ENCODE measurements at places on chromosomes 12 and 14. TPM values are rescaled to one million over a fixed set of nuclear protein-coding genes. Genes with fewer than 3 reads are reported as not detected.
A peak's percentile ranks its signal among the peaks of the same experiment; 100 is the strongest.

DNA sequence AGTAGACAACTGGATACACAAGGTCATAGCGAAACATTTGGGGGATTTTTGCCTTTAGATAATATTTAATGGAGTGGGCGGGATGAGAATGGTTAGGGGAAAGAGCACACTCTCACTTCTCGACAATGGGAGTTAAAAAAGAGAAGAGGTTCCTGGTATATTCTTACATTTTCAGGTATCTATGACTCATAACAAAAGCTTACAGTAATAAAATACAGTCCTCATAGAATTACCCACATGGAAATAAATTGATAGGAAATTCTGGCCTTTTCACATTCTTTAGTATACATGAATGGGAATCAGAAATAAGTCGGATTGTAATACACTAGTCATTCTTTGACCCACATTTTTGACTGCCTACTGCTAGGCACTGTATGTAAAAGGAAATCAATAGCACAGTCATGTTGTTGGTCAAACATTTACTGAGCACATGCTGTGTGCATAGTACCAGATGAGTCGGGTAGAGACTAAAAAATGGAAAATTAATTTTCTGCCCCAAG lies 8.2 kb upstream of the CRADD start:
- no peaks in the 10 kb centered on the region for H3K4me1 ChIP-seq
- H3K27ac ChIP-seq = no peak overlapping the region
- H3K27me3 ChIP-seq = no peaks in the 10 kb centered on the region
- H3K4me3 ChIP-seq = no peak overlapping the region

DNA sequence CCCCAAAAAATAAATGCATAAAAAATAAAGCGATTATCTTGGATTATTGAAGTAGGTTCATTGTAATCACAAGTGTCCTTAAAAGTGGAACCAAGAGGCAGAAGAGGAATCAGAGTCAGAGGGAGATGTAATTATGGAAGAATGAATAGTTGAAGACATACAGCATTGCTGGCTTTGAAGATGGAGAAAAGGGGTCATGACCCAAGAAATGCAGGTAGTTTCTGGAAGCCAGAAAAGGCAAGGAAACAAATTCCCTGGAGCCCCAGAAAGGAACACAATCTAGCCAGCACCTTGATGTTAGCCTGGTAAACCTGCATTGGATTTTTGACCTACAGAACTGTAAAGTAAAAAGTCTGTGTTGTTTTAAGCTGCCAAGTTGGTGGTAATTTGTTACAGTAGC lies 57.5 kb upstream of the PTGR2 start:
- peaks cover 26% of the 10 kb centered on the region for H3K4me1 ChIP-seq
- DNase-seq = no peak
- no peaks in the 10 kb centered on the region for H3K27me3 ChIP-seq
- H3K27ac ChIP-seq = peak overlapping the region; percentile 79

- H3K36me3 ChIP-seq = no peaks in the 10 kb centered on the region
- H3K4me1 ChIP-seq = peaks cover 13% of the 10 kb centered on the region
- no peak overlapping the region for H3K4me3 ChIP-seq
- H3K27me3 ChIP-seq = no peaks in the 10 kb centered on the region
Measured at GRCh38 chr12:13101821-13102375, 1.6 kb downstream of the GSG1 start.

- DNase-seq = no peak
- no peaks in the 10 kb centered on the region for H3K4me1 ChIP-seq
- H3K27ac ChIP-seq = no peak overlapping the region
- no peaks in the 10 kb centered on the region for H3K36me3 ChIP-seq
- H3K27me3 ChIP-seq = no peaks in the 10 kb centered on the region
Measured at GRCh38 chr12:64680235-64680634, 69.9 kb downstream of the RASSF3 start.

DNA sequence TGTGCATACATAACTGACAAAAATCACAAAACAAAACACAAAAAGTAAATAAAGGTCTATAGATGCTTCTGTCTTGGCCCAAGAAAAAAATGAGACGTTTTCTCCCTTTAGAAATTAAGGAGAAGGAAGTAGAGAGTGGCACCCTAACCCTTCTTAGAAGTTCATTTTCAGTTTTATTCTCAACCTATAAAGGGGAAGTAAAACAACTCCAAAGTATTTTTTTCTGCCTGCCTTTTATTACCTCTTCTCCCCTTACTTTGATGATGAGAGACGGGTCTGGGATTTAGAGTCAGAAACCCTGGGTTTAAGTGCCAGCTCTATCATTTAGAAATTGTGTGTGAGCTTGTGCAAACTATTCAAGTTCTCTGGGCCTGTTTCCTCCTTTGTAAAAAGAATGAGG lies 2.8 kb downstream of the PRIM1 start:
- DNase-seq = no peak
- H3K27me3 ChIP-seq = no peaks in the 10 kb centered on the region
- H3K4me1 ChIP-seq = peaks cover 15% of the 10 kb centered on the region
- H3K27ac ChIP-seq = no peak overlapping the region

POU6F1 gene
- total RNA-seq = 1.8 TPM

DNA sequence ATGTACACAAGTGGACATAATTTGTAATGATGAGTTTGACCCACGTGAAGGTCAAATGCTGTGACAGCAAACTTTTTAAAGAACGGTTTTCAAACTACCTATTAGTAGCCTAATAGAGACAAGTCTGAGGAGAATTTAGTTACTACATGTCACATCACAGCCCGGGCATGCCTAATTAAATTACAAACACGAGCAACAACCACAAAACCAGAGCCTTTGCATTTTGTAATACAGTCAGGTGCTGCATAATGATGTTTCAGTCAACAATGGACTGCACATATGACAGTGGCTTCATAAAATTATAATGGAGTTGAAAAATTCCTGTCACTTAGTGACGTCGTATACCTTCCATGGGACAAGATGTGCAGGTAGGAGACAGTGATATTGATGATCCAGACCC lies 274.5 kb downstream of the DACT1 start:
- H3K4me1 ChIP-seq = no peaks in the 10 kb centered on the region
- no peaks in the 10 kb centered on the region for H3K36me3 ChIP-seq
- no peak overlapping the region for H3K4me3 ChIP-seq
- no peaks in the 10 kb centered on the region for H3K27me3 ChIP-seq
- DNase-seq = no peak

WIF1 gene
- not detected for total RNA-seq

OR10P1 gene
- total RNA-seq = not detected

DNA sequence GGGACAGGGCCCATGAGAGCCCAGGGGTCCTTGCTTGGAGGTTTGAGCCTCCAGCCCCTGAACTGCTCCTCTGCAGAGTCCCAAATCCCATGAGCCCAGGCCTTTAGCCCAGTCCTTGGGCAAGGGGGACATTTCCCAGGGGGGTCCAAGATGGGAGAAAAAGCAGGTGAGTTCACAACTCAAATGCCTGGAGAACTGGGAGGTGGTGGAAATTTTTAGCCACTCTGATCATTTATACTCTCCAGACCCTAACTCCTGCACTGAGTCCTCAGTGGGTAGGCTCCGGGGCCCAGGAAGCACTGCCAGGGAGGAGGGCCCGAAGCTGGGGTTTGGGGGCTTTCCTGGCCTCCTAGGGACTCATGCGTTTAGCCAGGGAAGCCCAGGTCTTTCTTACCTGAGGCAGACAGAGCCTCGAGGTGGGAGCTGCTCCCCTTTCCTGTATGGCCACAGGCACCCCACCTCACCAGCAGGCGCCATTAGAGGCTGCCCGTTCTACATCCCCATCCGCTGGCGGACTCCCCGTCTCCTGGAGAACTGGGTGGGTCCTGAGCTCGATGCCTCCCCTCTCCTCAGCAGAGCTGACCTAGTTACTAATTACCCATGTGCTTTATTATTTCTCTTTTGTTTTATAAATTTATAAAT lies 998 bp downstream of the HNF1A start:
- peak overlapping the region; percentile 79 for H3K27ac ChIP-seq
- peak overlapping the region; percentile 85 for H3K4me3 ChIP-seq
- H3K27me3 ChIP-seq = no peaks in the 10 kb centered on the region
- DNase-seq = no peak

GRCh38 chr14:79256380-79256779 lies 954.9 kb downstream of the DIO2 start:
- no peaks in the 10 kb centered on the region for H3K36me3 ChIP-seq
- no peak overlapping the region for H3K27ac ChIP-seq
- peaks cover 3% of the 10 kb centered on the region for H3K27me3 ChIP-seq
- no peak overlapping the region for H3K4me3 ChIP-seq
- no peak for DNase-seq
- no peaks in the 10 kb centered on the region for H3K4me1 ChIP-seq

SMAGP gene
- 3.3 TPM for total RNA-seq

- H3K27ac ChIP-seq = peak overlapping the region; percentile 91
- H3K36me3 ChIP-seq = no peaks in the 10 kb centered on the region
- peaks cover 27% of the 10 kb centered on the region for H3K4me1 ChIP-seq
- DNase-seq = peak; percentile 61
Measured at GRCh38 chr14:61280526-61281185, 482 bp downstream of the TMEM30B start.

DNA sequence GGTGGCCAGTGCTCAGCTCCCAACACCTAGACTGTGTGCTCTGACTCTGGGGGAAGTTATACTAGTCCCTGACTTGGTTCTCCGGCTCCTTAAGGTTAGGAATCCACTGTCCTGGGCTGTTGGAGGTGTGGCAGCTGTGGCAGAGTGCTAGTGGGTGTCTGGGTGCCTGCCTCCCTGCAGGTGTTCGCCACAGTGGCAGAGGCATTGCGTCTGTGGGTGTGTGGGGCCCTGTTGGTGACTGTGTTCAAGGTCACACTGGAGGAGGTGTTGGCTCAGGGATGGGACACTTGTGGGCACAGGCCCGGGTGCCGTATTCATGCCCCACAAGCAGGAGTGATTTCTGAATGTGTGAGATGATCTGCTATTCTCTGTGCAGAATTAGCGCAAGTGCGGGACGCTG lies 467.4 kb downstream of the TMEM121 start:
- H3K4me1 ChIP-seq = no peaks in the 10 kb centered on the region
- H3K36me3 ChIP-seq = no peaks in the 10 kb centered on the region
- no peak overlapping the region for H3K4me3 ChIP-seq

ADCY4 gene
- total RNA-seq = 2.2 TPM

DNA sequence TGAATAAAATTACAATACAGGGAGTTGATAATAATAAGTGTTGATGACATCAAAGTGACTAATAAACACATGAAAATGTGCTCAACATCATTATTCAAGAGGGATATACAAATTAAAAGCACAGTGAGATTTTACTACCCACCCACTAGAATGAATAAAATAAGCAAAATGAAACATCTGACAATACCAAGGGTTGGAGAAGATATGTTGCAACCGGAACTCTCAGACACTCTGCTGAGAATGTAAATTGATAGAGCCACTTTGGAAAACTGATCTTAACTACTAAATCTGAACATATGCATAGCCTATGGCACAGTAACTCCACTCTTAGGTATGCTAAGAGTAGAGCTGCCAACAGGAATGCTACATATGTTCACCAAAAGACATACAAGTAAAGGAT lies 44.0 kb upstream of the CEP83 start:
- no peaks in the 10 kb centered on the region for H3K27me3 ChIP-seq
- H3K36me3 ChIP-seq = no peaks in the 10 kb centered on the region
- H3K4me1 ChIP-seq = no peaks in the 10 kb centered on the region
- no peak overlapping the region for H3K27ac ChIP-seq

SLC10A1 gene
- 1.1 TPM for total RNA-seq

- no peaks in the 10 kb centered on the region for H3K27me3 ChIP-seq
- H3K4me3 ChIP-seq = no peak overlapping the region
- no peaks in the 10 kb centered on the region for H3K36me3 ChIP-seq
- H3K4me1 ChIP-seq = peaks cover 14% of the 10 kb centered on the region
Measured at GRCh38 chr14:72830356-72830755, 63.5 kb downstream of the DPF3 start.

DNA sequence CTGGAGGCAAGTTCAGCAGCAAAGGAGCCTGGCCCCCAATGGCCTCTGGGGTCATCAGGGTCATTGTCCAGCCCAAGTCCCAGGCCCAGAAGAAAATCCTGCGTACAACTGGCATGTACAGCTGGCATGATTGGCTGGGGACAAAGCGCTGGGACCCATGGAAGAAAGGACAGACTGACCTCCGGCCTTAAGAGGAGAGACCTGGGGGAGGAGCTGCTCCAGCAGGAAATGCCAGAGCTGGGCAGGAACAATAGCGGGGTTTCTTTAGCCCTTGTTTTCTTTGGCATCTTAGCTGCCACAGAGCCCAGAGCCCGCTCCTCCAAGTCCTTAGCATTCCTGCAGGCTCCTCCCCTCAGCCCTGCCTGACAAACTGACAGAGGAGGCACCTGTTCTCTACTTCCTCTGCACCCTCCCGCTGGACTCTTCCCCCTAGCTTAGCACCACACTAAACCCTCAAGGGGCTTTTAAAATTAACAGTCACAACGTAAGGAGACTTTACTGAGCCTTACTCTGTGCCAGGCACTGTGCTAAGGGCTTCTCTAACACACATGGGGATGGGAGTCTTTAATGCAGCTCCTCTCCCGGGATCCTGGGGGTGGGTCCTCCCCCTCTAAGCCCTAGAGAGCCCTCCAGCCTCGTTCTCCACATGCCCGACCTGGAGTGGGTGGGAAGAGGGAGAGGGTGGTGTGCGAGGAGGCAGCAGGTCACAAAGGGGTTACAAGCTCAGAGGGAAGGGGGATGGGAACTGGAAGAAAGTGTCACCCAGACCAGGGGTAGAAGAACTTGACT lies 1.8 kb upstream of the AQP5 start:
- H3K36me3 ChIP-seq = no peaks in the 10 kb centered on the region
- H3K4me1 ChIP-seq = peaks cover 14% of the 10 kb centered on the region
- no peak overlapping the region for H3K27ac ChIP-seq
- no peak for DNase-seq

- no peak overlapping the region for H3K27ac ChIP-seq
- H3K36me3 ChIP-seq = peaks cover 45% of the 10 kb centered on the region
- H3K4me3 ChIP-seq = no peak overlapping the region
- no peak for DNase-seq
- H3K4me1 ChIP-seq = no peaks in the 10 kb centered on the region
- no peaks in the 10 kb centered on the region for H3K27me3 ChIP-seq
Measured at GRCh38 chr14:39050389-39050788, 52.6 kb downstream of the SEC23A start.

ACSM4 gene
- not detected for total RNA-seq

MMP19 gene
- 1.1 TPM for total RNA-seq

DNA sequence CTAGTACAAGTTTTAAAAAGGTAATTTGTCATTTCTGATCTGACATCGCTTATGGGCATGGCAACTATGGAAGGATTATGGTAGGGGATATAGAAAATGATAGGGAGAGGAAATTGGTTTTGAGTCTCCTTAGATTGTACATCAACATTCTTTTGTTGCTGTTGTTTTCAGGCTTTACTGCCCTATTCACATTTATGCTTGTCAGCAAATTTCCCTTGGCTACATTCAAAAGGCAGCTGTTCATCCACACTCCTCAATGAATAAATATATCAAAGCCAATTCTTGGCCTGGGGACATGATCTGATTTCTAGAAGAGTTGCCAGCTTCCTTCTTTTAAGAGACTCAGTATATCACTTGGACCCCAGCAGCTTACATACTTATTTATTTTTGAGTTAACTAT lies 283.4 kb downstream of the CEP128 start:
- no peaks in the 10 kb centered on the region for H3K36me3 ChIP-seq
- no peaks in the 10 kb centered on the region for H3K4me1 ChIP-seq
- no peaks in the 10 kb centered on the region for H3K27me3 ChIP-seq
- no peak overlapping the region for H3K27ac ChIP-seq
- no peak overlapping the region for H3K4me3 ChIP-seq

All from liver (tissue), 10 donors.